ENCODE measurements at places on chromosomes 1 and 21.

GRCh38 chr1:196180847-196181593 lies 427.2 kb downstream of the KCNT2 start:
- DNase-seq = peak; percentile 20

- DNase-seq = no peak
Measured at GRCh38 chr1:12415038-12415466, 185.2 kb downstream of the VPS13D start.

GRCh38 chr1:176444286-176444685 lies 18.7 kb upstream of the PAPPA2 start:
- DNase-seq = no peak

DNA sequence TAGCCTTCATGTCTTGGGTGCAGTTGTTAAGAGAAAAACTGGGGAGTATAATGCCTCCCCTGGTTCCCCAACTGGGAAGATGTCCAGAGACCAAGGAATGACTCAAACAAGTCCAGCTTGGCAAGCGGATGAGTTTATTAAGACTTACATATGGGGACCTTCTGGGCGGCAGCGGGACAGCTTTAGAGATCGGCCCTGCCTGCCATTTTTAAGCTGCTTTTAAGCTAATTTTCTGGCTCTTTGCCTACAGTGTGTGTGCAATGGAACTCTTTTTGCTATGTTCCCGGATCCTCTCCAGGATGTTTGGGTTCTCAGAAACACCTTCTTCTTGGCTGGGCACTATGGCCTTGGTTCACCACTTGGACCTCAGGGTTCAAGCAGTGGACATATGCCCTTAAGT lies 99.5 kb downstream of the RYR2 start:
- no peak for DNase-seq

DNA sequence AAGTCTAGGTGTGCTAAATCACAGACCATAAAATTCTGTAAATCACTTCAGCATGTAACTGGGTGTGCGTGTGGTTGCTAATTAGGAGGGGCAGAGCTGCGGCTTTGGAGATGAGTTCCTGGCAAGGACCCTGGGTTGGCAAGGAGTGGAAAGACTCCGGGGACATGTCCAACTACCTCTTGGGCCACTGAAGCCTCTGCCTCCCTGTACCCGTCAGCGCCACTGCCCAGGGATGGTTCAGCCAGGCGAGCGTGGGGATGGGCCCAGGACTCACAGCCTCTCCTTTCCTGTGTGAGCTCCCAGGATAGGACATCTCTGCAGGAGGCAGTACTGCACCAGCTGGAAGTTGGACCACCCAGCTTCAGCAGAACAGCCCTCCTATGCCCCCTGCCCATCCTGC lies 386.4 kb upstream of the VAMP3 start:
- DNase-seq = peak; percentile 36

GRCh38 chr1:17286646-17287045 lies 21.4 kb upstream of the PADI4 start:
- DNase-seq = no peak

DNA sequence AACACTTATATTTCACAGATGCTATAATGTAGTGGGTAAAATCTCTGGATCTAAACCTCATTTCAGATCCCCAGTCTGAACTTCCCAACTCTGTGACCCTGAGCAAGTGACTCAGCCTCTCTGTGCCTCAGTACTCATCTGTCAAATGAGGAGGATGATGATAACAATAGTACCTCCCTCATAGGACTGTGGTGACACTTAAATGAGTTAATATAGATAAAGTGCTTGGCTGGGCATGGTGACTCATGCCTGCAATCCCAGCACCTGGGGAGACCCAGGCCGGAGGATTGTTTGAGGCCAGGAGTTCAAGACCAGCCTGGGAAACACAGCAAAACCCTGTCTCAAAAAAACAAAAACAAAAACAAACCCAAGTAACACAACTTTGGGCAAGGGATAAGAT lies 4.7 kb upstream of the ECE1 start:
- DNase-seq = peak; percentile 35

DNA sequence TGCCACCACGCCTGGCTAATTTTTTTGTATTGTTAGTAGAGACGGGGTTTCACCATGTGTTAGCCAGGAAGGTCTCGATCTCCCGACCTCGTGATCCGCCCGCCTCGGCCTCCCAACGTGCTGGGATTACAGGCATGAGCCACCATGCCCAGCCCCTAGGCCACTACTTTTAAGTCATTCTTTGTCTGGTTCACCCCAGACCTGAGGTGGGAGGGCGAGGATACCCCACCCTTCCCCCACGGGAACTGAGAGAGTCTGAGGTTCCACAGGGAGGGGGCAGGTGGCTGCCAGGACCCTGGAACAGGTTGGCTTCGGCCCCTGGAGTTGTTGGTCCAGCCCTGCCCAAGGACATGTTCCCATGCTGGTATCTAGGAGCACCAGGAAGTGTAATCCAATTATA lies 7.7 kb upstream of the SDC3 start:
- DNase-seq = no peak

- DNase-seq = no peak
Measured at GRCh38 chr1:160149233-160149632, 2.2 kb upstream of the ATP1A4 start.

- DNase-seq = peak; percentile 88
Measured at GRCh38 chr1:174995916-174996315, 3.8 kb upstream of the CACYBP start.

DNA sequence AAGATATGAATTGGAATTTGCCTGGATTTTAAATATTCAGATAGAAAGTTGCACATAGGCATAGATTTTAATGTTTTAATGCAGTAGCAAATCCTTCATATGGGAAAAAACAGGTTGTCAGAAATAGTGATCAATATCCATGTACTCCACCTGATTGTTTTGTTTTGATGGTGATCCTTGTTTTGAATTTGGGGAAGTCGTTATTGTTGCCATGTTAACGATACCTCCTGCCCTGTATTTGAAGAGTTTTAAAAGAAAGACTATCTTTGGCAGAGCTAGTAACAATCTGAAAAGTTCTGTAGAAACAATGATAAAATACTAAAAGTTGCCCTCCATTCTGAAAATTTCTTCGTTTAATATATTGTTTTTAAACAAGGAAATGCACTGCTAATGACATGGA lies 1.1 kb downstream of the CEP350 start:
- DNase-seq = no peak

DNA sequence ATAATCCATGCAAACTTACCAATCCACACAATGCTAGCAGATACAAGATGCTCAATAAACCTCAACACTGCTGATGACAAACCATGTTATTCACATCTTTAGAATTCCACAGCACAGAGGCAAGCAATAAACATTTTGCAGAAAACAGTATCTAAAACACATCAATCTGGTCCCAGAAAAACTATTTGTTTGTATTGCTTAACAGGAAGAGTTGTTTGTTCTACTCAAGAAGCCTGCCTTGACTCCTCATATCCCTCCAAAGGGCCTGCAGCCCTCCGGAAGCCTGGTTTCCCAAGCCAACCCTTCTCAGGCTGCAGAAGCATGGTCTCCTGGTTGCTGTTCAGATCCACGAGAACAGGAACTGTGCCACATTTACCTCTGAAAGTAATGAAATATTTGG lies 139.7 kb downstream of the RERE start:
- DNase-seq = no peak

DNA sequence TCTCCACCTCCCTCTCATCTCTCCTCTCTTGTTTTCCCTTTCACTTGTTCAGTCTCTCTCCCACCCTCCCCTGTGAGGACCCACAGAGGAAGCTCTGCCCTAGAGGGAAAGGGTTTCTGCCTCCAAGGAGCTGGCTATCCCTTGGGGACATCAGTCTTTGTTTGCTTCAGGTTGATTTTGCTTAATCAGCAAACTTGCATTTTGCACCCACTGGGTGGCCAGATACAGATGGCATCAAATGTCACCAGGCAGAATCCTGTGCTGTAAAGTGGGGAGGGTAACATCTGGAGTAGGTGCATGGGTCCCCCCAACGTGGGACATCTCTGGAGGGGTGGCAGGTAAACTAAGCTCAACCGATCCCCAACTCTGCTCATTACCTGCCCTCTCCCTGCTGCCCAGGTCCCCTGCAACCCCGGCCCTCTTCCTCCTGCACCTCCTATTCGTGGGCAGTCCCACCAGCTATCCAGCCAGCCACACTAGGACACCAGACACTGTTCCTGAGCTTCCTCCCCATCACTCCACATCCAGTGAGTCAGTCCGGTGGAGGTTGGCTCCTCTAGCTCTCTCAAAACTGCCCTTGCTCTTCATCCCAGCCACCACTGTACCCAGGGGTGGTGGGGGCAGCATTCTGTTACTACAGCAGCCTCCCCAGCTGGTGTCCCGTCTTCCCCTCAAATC lies 123.3 kb downstream of the KCNN3 start:
- DNase-seq = no peak

DNA sequence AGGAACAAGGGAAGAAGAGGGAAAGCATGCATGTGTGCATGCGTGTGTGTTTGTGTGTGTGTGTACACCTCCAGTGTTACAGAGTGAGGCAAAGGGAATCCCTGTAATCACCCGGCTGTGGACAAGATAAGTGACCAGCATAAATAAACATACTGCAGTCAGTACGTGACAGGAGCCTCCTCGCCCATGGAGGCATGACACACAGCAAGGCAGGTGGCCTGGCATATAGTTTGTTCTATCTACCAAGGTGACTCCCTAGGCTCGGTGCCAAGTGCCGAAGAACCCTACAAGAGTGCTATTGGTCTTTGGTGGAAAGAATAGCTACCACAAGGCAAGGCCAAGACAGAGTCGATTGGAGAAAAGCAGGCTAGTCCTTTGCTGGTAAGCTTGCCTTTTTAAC lies 31.7 kb upstream of the HEATR1 start:
- DNase-seq = no peak

DNA sequence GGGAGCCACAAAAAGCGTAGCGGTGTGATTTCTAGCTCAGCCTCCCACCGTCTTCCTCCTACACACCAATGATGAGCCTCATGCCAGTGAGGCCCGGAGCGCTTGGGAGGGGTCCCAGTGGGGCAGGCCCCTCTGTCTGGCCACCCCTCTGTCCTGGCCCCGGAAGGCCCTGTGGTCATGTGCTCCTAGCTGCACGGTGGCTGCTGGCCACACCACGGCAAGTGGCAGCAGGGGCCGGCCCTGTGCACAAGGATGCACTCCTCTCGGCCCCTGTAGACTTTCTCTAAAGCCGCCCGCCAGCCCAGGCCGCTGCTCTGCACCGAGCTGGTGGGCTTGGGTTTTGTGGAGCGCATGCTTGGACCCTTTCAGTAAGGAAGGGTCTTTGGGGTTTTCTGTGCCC lies 53.6 kb downstream of the KCNAB2 start:
- no peak for DNase-seq

GRCh38 chr1:3482378-3482849 lies 27.9 kb downstream of the ARHGEF16 start:
- no peak for DNase-seq

DNA sequence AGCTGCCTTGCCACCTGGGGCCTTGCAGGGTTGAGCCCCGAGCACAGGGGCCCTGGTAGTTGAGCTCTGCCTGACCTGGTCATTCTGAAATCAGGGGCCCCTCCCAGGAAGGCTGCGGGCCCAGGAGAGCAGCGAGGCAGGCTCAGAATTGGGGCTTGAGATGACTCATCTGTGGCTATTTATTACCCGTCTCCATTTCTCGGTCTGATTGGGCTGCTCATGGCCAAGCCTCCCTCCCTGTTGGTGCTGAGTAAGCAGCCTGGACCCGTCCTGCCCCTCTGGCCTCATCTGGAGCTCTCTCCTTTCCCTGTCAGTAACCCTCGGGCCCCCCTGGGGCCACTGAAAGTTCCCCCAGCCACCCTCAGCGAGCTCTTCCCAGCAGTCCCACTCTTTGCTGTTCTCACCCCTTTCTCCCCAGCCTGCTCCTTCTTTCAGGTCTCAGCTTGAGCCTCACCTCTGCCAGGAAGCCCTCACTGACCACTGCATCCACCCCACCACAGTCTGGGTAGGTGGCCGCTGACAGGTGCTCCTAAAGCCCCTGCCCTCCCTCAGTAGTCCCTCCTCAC lies 11.0 kb upstream of the TNFRSF8 start:
- DNase-seq = peak; percentile 72

DNA sequence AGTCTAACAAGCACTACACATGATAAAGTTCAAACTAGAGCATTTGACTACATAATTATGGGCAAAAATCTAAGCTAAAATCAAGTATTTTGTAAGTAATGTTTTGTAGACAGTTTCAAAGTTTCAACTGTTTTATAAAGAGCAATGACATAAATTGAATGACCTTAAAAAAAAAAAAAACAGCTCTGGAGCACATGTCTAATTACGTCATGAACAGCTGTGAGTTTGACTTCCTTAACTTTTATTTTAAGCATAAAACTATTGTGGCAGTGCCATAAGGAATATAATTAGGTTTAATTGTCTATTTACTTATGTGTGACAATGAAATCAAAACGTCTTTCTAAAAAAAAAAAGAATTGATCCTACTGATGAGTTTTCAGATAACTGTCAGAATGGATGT lies 272.5 kb upstream of the LRRC7 start:
- DNase-seq = no peak

DNA sequence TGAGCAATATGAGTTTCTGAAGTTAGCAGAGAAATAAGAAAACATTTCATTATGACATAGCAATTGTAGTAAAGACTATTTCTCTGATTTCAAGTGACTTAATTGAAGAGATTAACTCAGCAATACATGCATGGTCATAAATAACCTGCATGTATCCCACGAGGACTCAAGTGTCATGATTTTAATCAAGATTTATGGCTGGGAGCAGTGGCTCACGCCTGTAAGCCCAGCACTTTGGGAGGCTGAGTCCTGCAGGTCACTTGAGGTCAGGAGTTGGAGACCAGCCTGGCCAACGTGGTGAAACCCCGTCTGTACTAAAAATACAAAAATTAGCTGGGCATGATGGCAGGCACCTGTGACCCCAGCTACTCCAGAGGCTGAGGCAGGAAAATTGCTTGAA lies 311.9 kb upstream of the PLD5 start:
- no peak for DNase-seq

DNA sequence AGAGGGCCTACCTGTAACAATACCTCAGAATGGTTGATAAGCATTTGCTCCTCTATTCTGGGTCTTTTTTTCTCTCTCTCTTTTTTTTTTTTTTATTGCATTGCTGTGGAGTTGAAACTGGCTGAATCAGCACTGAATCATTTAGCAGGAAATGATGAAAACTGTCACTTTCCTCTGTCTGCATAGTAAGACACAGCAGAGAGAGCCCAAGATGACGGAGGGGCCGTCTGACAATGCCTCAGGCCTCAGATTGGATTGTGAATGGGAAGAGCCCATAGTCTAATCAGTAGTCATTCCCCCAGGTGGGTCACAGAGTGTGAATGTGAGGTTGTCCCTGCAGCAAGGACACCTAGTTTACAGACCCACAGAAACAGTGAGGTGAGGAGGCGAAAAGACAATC lies 193.2 kb upstream of the PLXNA2 start:
- DNase-seq = peak; percentile 51

DNA sequence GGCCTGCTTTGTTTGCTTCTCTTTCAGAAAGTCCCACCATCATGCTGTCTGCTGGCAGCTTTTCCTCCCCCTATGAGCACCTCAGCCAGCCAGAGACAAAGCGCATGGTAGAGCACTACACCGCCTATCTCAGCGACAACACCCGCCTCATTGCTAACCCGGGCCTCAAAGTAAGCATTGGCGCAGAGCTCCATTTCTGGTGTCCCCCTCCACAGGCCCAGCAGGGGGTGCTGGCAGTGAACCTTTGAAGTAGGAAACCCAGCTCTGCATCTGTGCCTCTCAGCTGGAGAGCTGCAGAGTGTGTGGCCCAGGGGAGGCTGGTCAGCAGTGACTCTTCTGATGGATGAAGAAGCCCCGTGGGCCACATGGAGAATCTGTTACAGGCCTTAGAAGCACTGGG lies 81.2 kb upstream of the RAVER2 start:
- DNase-seq = no peak

- no peak for DNase-seq
Measured at GRCh38 chr1:228554107-228554506, 66.9 kb downstream of the RNF187 start.
